ENCODE measurements at places on chromosomes 1 and 21. TPM values are rescaled to one million over a fixed set of nuclear protein-coding genes. Genes with fewer than 3 reads are reported as not detected.

TBX15 gene
- 1.5 TPM for total RNA-seq

FMOD gene
- total RNA-seq = 438 TPM

GABRD gene
- not detected for total RNA-seq

PLPPR4 gene
- total RNA-seq = 0.28 TPM

CD101 gene
- 1.8 TPM for total RNA-seq

LPAR3 gene
- total RNA-seq = 2.7 TPM

GNPAT gene
- 29.2 TPM for total RNA-seq

- DNase-seq = no peak
- no peaks in the 10 kb centered on the region for H3K4me1 ChIP-seq
- H3K36me3 ChIP-seq = no peaks in the 10 kb centered on the region
- H3K4me3 ChIP-seq = no peak overlapping the region
Observed at GRCh38 chr1:193416226-193417024, 230.0 kb upstream of the B3GALT2 start.

GRCh38 chr1:85308833-85309350, 32.5 kb upstream of the BCL10 start:
- peaks cover 5% of the 10 kb centered on the region for H3K4me1 ChIP-seq
- DNase-seq = no peak
- no peaks in the 10 kb centered on the region for H3K36me3 ChIP-seq
- no peak overlapping the region for H3K27ac ChIP-seq
- H3K27me3 ChIP-seq = no peaks in the 10 kb centered on the region

DNA sequence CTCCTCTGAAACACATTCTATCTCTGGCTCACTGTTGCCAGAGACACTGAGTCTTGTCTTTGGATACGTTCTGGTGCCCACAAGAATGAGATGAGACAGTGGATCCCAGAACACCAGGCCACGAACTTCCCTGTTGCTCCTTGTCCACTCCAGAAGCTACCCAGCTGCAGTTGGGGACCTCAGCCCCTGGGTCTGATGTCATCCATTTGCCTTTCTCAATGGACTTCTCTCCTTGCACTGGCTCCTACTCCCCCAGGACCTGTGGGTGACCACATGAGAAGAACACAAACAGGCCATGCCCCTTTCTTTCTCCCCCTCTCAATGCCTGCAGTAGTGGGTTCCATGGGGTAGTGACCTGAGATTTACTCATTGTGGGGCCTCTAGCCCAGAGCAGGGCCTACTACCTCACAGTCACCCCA, 5.9 kb downstream of the NBPF1 start:
- H3K4me3 ChIP-seq = no peak overlapping the region
- H3K4me1 ChIP-seq = peaks cover 33% of the 10 kb centered on the region
- no peak overlapping the region for H3K27ac ChIP-seq
- no peaks in the 10 kb centered on the region for H3K27me3 ChIP-seq
- no peak for DNase-seq
- H3K36me3 ChIP-seq = peaks cover 17% of the 10 kb centered on the region

DNA sequence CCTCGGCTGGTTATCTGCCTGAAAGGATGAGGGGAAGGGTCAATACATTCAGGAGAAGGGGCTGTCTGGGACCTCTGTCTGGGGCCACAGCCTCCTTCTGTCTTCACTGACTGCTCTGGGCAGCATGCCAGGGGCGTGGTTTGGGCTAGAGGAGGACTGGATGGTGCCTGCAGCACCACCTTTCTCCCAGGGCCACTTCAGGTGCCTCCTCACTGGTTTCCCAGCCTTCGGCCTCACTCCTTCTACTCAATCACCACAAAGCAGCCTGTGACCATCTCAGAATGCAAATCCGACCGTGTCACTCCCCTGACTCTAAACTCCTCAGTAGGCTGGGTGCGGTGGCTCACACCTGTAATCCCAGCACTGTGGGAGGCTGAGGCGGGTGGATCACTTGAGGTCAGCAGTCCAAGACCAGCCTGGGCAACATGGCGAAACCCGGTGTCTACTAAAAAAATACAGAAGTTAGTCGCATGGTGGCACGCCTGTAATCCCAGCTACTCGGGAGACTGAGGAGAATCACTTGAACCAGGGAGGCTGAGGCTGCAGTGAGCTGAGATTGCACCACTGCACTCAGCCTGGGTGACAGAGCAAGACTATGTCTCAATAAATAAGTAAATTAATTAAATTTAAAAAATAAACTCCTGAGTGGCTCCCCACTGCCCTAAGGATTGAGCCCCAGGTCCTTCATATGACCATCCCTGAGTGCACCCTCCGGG, 50.1 kb upstream of the ECE1 start:
- no peak for DNase-seq
- no peaks in the 10 kb centered on the region for H3K36me3 ChIP-seq
- H3K4me1 ChIP-seq = peaks cover 82% of the 10 kb centered on the region
- no peaks in the 10 kb centered on the region for H3K27me3 ChIP-seq
- H3K4me3 ChIP-seq = no peak overlapping the region

DNA sequence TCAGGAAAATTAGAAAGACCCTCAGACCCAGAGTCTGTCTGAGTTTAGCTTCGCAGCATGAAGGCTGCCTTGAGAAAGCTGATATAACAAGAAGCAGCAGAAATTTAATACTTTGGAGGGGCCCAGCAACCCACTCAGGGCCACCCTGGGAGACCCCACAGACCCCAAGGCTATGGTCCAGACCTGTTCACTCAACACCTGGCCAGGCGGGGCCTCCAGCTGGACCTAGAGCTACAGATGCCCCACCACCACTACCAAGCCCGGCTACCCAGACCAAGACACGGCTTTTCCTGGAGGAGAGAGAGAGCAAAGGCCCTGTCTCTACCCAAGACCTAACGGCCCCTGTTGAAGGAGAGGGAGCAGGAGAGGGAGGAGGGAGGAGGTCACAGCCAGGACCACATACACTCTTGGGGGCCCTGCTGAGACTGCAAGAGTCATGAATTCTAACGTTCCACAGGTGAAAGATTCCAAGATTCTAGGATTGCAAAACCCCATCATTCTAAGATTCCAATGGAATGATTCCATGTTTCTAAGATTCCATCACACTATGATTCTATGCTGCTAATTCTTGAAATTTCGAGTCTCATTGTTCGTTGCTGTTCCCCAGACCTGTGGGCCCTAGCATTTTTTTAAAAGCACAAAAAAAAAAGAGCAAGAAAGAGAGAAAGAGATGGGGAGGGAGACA, 53.2 kb downstream of the LACTBL1 start:
- no peak overlapping the region for H3K27ac ChIP-seq
- no peaks in the 10 kb centered on the region for H3K4me1 ChIP-seq
- no peaks in the 10 kb centered on the region for H3K36me3 ChIP-seq
- H3K4me3 ChIP-seq = no peak overlapping the region

DNA sequence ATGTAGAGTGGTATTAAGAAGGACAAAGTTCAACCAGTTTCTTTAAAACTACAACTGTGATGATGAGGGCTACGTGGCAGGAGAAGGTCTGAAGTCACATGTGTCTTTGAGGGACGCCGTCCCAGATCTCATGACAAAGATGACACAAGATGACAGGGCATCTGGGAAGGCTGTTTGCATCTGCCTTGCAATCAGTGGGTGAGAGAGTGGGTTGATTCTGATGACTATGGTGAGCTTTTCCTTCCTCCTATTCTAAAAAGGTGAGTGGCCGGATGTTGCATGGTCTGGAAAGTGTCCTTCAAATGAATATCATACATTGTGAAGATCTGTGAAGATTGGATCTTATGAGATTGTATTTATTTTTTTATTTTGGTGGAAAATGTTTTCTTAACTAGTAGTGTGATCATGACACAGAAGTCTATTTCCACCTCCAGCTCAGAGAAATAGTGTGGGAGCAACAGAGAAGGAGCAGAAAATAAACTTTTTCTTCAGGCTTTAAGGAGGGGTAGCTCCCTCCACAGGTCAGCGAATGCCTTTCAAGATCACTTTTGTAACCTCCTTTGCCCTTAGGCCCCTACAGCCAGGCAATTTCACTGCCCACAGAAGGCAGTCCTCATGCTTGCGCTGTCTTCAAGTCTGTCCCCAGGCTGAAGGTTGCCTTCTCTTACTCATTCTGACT, 76.0 kb upstream of the ATF3 start:
- H3K4me3 ChIP-seq = no peak overlapping the region
- H3K27me3 ChIP-seq = no peaks in the 10 kb centered on the region
- no peaks in the 10 kb centered on the region for H3K4me1 ChIP-seq
- no peak overlapping the region for H3K27ac ChIP-seq

- H3K36me3 ChIP-seq = no peaks in the 10 kb centered on the region
- no peak for DNase-seq
- H3K4me1 ChIP-seq = no peaks in the 10 kb centered on the region
Observed at GRCh38 chr1:198424441-198424840, 116.0 kb downstream of the ATP6V1G3 start.

DNA sequence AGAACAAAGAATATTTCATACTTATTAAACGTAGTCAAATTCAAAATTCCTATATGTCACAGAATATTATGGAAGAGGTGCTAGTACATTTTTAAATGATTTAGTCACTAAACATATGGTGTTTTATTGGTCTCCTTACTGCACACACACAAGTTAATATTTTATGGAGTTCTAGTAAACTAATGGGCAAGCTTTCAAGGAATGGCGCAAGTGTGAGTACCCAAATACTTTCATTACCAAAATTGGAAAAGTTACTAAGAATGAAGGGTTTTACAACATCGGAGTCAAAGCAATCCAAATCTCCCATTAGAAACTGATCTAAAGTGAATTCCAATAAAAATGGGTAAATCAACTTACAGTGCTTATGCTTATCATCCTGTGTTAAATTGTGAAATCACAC, 921.9 kb downstream of the ADGRL2 start:
- no peak for DNase-seq
- no peaks in the 10 kb centered on the region for H3K36me3 ChIP-seq
- H3K4me1 ChIP-seq = no peaks in the 10 kb centered on the region
- no peak overlapping the region for H3K4me3 ChIP-seq
- no peak overlapping the region for H3K27ac ChIP-seq
- H3K27me3 ChIP-seq = no peaks in the 10 kb centered on the region

GRCh38 chr1:54885807-54886723, 930 bp downstream of the DHCR24 start:
- H3K4me1 ChIP-seq = no peaks in the 10 kb centered on the region
- H3K4me3 ChIP-seq = peak overlapping the region; percentile 95
- DNase-seq = no peak

- no peak overlapping the region for H3K4me3 ChIP-seq
- H3K4me1 ChIP-seq = no peaks in the 10 kb centered on the region
- no peak for DNase-seq
- H3K27me3 ChIP-seq = no peaks in the 10 kb centered on the region
- H3K36me3 ChIP-seq = no peaks in the 10 kb centered on the region
Observed at GRCh38 chr1:216310776-216311175, 112.5 kb downstream of the USH2A start.

- H3K4me3 ChIP-seq = no peak overlapping the region
- no peaks in the 10 kb centered on the region for H3K36me3 ChIP-seq
- no peaks in the 10 kb centered on the region for H3K4me1 ChIP-seq
- DNase-seq = no peak
- H3K27ac ChIP-seq = no peak overlapping the region
Observed at GRCh38 chr1:209965996-209966395, 28.0 kb downstream of the SYT14 start.

- no peak overlapping the region for H3K4me3 ChIP-seq
- no peak for DNase-seq
- no peaks in the 10 kb centered on the region for H3K4me1 ChIP-seq
- H3K36me3 ChIP-seq = peaks cover 32% of the 10 kb centered on the region
- H3K27ac ChIP-seq = no peak overlapping the region
- H3K27me3 ChIP-seq = no peaks in the 10 kb centered on the region
Observed at GRCh38 chr1:40625076-40625475, 40.4 kb downstream of the RIMS3 start.

GRCh38 chr1:21534674-21535378, 25.6 kb downstream of the ALPL start:
- no peak for DNase-seq
- H3K27ac ChIP-seq = no peak overlapping the region
- no peaks in the 10 kb centered on the region for H3K36me3 ChIP-seq
- H3K4me1 ChIP-seq = no peaks in the 10 kb centered on the region

DNA sequence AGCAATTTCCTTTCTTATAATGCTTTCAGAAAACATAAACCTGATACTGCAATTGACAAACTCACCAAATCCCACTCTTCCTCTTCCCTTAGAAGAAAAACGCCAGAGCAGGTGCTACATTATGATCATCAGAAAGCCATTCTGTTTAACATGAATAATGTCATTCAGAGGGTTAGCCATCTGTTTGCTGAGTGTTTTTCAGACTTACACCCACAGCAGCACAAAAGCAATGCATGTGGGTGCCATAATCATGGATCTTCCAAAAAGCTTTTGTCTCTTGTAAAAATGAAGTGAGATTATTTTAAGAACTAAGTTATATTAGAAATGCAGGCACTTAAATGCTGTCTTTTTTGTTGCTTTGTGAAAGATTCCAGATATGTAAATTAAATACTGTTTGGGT, 204.6 kb upstream of the TMPRSS15 start:
- no peak for DNase-seq
- no peak overlapping the region for H3K4me3 ChIP-seq
- H3K27me3 ChIP-seq = no peaks in the 10 kb centered on the region
- H3K36me3 ChIP-seq = no peaks in the 10 kb centered on the region
- no peak overlapping the region for H3K27ac ChIP-seq

DNA sequence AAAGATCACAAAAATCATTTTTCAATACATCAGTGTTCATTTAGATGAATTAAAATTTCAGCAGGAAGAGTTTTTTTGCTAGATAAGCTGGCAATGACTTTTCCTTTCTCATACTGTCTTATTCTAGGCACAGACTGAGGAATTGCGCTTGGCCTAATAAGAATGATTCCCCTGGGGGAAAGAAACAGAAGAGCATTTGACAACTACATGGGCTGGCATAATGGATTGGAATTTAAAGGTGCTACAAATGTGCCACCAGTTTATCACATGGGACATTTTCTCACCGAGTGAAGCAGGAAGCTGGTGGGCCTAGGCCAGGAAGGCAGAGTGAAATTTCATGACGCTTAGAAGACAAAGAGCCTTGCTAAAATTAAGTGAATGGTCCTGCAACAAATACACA, 39.3 kb downstream of the CDKN2C start:
- H3K4me3 ChIP-seq = no peak overlapping the region
- no peaks in the 10 kb centered on the region for H3K4me1 ChIP-seq
- H3K36me3 ChIP-seq = no peaks in the 10 kb centered on the region

DNA sequence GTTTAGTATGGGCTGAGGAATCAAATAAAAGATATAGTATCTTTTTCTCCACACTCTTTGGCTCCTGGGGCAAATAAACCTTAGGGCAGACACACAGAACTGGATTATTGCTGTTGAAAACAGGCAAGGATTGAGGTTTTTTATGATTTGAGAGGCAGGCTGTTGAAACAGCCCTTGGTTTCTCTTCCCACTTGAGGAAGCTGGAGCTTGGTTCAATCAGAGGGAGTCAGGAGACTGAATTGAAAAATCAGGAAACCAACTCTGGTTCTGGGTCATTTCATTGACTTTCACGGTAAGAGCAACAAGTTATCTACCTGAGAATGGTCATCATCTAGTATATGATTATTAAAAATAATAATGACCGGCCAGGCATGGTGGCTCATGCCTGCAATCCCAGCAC, 108.4 kb downstream of the CNIH3 start:
- no peaks in the 10 kb centered on the region for H3K27me3 ChIP-seq
- no peak overlapping the region for H3K4me3 ChIP-seq
- no peaks in the 10 kb centered on the region for H3K36me3 ChIP-seq
